ENCODE measurements at places on chromosomes 12 and 14. TPM values are rescaled to one million over a fixed set of nuclear protein-coding genes. Genes with fewer than 3 reads are reported as not detected.
A peak's percentile ranks its signal among the peaks of the same experiment; 100 is the strongest.

ALG10B gene
- 1.0 TPM for polyA plus RNA-seq

EID3 gene
- polyA plus RNA-seq, result 13.5 TPM

CMA1 gene
- polyA plus RNA-seq, result not detected

- DNase-seq, result no peak
These were observed 7.0 kb downstream of the ACSS3 start for GRCh38 chr12:81084811-81085350.

- DNase-seq, result no peak
These were observed 270.4 kb upstream of the FAR2 start for GRCh38 chr12:28878629-28879028.

GRCh38 chr12:129325566-129325965, 472.3 kb downstream of the GLT1D1 start:
- no peak for DNase-seq

- DNase-seq, result no peak
These were observed 164.9 kb downstream of the ANO4 start for GRCh38 chr12:100959481-100959880.

GRCh38 chr12:121142171-121142950, 9.7 kb downstream of the P2RX7 start:
- DNase-seq, result no peak

DNA sequence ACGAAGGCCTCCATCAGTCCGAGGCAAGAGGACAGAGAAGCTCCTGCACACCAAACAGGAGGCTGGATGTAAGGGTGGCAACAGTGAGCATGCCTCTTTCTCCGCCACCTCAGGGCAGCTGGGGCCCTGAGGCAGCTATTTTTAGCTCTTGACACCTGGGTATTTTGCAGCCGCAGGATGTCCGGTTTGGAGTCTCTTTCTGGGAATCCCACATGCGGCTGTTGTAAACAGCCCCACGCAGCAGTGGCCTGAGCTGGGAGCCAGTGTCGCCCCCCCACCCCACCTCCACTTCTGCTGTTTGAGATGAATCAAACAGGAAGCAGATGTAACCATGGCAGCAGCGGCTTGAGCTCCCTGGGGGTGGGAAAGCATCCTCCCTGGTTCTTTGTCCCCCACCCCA, 11.7 kb downstream of the HDAC7 start:
- peak; percentile 70 for DNase-seq

DNA sequence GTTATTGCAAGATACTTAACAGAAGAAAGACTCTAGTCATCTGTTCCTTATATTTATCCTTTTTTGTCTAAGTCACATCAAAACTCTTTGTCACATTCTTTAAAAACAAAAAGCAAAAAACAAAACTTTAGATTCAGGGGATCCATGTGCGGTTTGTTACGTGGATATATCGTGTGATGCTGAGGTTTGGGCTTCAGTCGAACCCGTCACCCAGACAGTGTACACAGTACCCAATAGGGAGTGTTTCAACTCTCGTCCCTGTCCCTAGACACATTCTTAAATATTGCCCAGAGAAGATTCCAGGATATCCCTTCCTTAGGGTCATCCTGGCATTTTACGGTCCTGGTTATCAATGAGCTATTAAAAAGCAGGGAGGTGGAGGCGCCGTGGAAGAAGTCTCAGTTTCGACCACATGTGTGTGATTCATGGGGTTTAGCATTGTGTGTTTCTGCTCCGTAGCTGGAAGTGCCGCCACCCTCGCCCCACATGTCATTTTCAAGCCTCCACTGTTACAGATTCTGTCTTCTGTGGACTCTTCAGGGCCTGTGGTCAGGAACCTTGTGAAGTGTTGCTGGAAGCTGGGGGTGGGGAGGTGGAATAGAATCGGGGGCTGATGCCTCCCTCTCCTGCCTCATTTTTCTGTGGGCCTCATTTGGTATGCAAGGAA, 19.9 kb downstream of the CCND2 start:
- no peak for DNase-seq
